ENCODE measurements at places on chromosomes 5 and 9.
A peak's percentile ranks its signal among the peaks of the same experiment; 100 is the strongest.

GRCh38 chr9:122039234-122039633 is 53.9 kb downstream of the TTLL11 start:
- peak; percentile 11 for DNase-seq

- DNase-seq: no peak
Observed at GRCh38 chr9:74630228-74630627, 133.1 kb downstream of the RORB start.

DNA sequence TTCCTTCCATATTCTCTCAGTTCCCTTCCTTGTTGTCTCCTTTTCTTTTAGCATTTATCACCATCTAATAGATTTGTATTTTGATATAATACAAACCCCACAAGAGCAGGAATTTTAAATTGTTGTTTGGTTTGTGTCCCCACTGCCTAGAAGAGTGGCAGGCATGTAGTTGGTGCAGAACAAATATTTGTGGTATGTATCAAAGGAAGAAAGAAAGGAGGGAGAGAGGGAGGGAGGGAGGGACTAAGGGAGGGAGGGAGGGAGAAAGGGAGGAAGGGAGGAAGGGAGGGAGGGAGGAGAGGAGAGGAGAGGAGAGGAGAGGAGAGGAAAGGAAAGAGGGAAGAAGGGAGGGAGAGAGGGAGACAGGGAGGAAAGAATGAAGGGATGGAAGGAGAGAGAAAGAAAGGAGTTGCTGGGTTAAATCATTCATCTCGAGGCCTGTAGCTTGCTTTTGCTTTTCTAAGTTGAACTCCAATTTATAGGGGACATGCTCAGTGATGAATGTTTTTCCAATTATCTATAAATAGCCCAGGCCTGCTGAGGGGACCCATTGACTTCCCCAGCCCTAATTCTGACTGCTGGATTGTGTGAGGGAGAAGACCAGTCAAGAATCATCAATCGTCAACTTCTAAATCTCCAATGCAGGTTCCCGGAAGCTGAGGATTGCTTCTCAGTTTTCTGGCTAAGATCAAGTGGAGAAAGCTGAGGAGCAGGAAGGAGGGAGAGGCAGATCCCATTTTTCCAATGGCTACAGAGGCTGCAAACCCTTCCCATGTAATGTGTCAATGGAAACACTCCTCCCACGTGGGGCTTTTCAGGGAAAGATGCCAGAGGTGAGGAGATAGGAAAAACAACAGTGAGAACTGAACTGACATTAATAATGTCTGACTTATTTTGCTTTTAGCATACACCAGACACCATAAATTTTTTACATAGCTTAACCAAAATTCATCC is 320.7 kb downstream of the ASTN2 start:
- DNase-seq: no peak

DNA sequence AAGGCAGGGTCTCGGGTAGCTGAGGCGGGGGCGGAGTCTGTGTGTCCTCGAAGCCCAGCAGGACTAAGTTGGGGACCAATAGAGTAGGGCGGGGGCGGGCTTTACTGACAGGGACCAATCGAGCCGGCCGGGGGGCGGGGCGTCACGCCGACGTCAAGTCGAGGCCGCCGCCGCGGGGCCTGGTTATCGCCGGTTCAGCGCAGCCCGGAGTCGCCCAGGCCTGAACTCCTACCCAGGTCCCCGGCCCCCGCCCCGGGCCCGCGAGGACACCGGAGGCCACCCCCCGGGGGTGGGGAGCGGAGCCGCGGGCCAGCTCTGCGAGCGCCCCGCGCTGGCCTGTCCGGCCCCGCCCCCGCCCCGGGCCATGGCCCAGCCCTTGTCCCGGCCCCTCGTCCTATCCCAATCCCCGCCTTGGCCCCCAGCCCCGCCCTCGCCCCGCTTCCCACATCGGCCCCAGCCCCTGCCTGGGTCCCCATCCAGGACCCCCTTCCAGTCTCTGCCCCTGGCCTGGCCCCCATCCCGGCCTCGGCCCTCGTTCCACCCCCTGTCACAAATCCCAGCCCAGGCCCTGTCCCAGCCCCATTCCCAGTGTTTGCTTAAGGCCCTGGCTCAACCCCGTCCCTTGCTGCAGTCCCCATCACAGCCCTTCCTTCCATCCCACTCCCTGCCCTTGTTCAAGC is at the start of gene TMEM8B:
TMEM8B (plus strand) TSS at position 145 of the 680 bp plus-strand sequence; CDS start at position 365, 220 bp downstream.
- peak; percentile 93 for DNase-seq

- peak; percentile 96 for DNase-seq
Observed at GRCh38 chr5:67315082-67315989, 118.7 kb upstream of the CD180 start.

GRCh38 chr9:89428901-89429890 is 68.7 kb downstream of the SEMA4D start:
- peak; percentile 18 for DNase-seq

- no peak for DNase-seq
Observed at GRCh38 chr5:164742025-164742424, 1236.6 kb downstream of the MAT2B start.

- DNase-seq: no peak
Observed at GRCh38 chr5:170639221-170639925, 135.6 kb downstream of the KCNIP1 start.

- no peak for DNase-seq
Observed at GRCh38 chr5:151085517-151086041, 4.7 kb upstream of the TNIP1 start.

GRCh38 chr5:138440159-138441073 is 1.6 kb downstream of the REEP2 start:
- DNase-seq: no peak

DNA sequence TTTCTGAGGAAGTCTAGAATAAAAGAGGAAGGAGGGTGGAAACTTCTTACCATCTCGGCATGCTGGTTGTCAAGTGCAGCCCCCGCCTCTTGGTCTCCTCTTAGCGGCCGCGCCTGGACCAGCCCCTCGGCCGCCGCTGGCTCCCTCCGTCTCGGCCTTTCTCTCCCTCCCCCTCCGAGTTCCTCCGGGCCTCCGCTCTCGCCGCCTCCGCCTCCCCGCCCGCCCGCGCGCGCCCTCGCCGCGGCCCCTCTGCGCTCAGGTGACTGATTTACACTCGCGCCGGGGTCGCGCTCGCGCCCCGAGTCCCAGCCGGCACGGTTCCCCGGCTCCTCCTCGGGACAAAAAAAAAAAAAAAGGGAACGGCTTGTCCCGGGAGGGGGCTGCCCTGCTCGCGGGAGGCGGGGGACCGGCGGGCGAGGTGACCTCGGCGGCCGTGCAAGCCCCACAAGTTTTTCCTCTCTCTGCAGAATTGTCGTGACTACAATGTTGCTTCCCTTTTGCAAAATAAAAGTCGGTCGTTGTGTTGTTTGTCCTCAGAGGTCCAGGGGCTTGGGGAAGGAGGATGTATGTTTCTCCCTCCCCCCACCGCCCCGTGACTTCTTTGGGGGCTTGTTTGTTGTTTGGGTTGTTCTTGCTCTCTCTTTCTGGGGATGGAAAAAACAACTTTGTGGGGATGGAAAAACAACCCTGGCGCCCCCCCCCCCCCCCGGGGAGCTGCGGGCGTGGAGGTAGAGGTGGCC is at the start of gene BNC2:
BNC2 (minus strand) TSS at position 75 of the 740 bp plus-strand sequence; CDS start at position 53, 22 bp downstream.
- DNase-seq: peak; percentile 57

GRCh38 chr9:70438341-70438928 is 24.0 kb upstream of the KLF9 start:
- DNase-seq: no peak

GRCh38 chr5:43560128-43560527 is 3.3 kb upstream of the PAIP1 start:
- no peak for DNase-seq

- peak; percentile 19 for DNase-seq
Observed at GRCh38 chr9:107131108-107131799, 151.8 kb upstream of the RAD23B start.

DNA sequence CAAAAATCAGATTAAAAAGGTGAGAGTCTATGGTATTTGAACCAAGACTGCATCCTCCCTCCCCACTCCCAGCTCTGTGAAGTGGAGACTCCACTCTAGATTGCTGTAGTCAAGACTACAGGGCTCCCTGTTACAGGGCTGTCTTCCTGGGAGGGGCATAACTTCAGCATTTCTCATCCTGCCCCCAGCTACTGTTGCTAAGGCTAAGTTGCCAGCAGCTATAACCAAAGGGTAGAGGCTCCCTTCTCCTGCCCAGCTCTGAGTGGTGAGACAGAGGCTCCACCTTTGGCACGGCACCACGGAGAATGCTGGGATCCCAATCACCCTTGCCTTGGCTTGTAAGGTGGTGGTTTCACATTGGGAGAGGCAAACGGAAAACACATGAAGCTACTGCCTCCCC is 39.2 kb upstream of the GCNT4 start:
- DNase-seq: no peak

DNA sequence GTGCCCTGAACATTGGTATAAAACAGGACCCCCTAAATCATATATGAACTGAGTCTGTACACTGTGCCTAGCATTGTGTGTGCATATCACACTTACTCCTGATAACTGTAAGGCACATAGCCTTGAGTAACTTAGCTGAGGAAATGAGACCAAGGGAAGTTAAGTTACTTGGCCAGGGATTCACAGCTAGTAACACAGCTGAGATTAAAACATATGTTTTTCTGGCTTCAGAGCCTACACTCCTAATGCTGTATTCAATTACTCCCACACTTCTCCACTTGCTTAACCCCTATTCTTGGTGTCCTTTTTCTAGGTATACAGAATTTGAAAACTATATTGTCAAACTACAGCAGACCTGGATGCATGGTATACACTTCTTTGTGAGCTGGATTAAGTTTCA is 12.8 kb downstream of the GHR start:
- no peak for DNase-seq

GRCh38 chr9:110880189-110880588 is 158.1 kb downstream of the LPAR1 start:
- DNase-seq: no peak

DNA sequence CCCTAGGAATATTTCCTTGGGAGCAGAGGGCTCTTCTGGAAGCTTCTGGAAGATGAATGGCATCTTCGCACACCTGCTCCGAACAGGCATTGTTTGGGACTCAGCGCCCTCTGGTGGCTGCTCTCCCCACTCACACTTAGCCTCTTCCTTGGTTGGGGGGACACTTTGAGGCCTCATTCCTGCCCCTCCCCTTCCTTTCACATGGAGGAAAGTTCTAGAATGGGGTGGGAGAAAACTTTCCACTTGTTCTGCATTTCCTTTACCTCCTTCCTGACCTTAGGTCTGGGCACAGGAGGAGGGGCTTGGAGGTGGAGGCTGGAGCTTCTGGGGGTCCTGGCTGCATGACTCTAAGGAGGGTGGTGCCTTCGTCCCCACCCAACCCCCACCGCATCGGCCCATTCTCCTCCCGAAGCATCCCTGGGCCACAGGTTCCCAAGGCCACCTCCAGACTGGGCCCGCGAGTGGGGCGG is 19.3 kb upstream of the SMIM32 start:
- DNase-seq: peak; percentile 55

DNA sequence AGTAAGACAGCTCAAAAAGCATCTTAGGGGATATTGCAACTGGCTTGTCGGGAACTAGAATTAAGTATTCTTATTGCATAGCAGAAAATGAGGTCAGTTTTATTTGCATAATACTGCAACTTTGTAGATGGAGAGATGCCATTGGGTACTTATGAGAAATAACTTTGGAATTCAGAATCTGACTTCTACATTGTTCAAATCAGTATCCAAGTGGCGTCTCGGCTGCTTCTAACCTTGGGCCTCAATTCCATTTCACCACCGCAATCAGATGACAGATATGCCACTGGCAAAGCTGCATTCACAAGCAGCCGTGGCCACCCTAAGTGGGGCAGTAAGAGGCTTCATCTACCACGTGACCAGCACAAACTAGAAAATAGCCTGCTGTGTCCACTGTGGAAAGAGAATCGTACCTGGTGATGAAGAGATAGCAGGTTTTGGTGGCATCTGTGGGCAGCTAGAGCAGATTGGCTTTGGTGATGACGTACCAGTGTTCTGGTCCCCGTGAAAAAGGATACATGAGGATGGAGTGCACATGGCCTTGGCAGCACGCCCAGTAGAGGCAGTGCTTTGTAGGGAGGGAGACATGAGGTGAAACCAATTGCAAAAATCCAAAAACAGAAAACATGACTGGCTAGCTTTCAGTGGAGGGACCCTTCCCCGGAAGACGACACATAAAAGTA is 116.6 kb downstream of the KLHL3 start:
- peak; percentile 53 for DNase-seq

Measured in midbrain (tissue), 1 donor.